ENCODE measurements at places on chromosomes 11 and 22.

DNA sequence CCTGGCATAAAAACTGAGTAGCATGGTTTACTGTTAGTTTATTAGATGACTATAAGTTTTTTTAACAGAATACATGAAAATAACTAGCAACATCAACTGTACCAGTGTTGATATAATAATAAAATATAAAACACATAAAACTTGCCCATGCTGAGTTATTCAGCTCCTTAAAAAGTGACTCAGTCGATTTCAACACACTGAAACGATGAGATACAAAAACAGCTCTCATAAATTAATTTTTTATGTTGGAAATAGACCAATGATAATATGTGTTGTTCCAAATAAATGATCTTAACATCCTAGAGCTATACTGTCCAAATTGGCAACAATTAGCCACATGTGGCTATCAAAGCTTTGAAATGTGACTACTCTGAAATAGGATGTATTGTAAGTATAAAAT, 15.9 kb downstream of the PDGFD start:
- DNase-seq, result no peak

GRCh38 chr11:63905179-63905578, 11.8 kb downstream of the RCOR2 start:
- no peak for DNase-seq

DNA sequence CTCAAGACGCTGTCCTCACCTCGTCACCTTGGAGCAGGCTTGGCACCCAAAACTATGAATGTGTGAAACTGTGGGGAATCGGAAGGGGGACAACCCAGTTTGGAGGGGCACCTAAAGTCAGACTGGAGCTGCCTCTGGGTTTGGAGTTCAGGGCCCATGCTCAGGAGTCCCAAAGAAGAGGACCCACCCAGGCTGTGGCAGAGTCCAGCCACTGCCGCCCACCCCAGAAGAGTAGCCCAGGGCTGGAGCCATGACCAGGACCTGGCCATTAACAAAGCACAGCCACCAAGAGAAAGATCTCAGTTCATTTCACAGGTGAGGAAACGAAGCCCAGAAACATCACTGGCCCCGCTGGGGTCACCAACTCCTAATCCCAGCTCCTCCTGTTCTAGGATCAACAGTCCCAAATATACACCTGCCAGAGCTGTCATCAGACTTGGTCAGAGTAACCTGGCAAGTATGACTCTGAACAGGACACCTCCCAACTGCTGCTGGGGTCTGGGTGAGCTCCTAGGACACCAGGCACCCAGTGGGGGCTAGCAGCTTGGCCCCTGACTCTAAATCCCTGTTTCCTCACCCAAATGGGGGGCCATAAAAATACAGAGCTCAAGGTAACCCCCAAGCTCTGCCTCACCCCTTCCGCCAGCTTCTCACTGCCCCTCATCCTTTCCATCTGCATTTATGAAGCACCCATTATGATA, 2.7 kb downstream of the RAB3IL1 start:
- no peak for DNase-seq

- DNase-seq, result no peak
These were observed 4.6 kb downstream of the C11orf24 start for GRCh38 chr11:68266936-68267880.

Data from AG09319 (cell line).